NCI-H460 (cell line): ENCODE measurements at places on chromosomes 1 and 21.

GRCh38 chr1:42950116-42950481, 8.6 kb downstream of the SLC2A1 start:
- DNase-seq = no peak

DNA sequence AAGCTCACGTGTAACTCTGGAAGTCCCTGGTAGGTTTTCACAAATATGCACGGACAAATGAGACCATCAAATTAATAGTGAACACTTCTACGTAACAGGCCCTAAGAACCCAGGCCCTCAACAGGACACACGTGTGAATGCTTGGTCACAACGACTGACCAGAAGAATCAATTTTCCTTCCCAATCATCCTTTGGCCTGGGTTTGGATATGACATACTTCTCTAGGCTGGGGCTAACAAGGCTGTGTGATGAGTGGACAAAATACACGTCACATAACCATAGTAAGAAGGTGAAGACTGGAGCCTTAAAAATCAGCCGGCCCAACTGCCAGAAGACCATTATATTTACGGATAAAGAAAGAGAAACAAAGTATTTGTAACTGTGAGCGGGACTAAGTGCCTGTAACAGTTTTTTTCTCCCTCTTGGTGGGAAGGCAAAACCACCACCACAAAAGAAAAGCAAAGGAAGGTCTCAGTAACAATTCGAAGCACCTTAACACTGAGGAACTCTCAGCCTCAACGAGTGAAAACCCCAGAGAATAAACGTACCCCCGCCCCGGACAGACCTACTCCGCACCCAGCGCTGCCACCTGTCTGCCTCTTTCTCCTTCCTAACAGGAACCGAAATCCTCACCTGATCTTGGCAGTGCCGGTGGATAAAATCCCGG, 450 bp downstream of the SDE2 start:
- peak; percentile 17 for DNase-seq

DNA sequence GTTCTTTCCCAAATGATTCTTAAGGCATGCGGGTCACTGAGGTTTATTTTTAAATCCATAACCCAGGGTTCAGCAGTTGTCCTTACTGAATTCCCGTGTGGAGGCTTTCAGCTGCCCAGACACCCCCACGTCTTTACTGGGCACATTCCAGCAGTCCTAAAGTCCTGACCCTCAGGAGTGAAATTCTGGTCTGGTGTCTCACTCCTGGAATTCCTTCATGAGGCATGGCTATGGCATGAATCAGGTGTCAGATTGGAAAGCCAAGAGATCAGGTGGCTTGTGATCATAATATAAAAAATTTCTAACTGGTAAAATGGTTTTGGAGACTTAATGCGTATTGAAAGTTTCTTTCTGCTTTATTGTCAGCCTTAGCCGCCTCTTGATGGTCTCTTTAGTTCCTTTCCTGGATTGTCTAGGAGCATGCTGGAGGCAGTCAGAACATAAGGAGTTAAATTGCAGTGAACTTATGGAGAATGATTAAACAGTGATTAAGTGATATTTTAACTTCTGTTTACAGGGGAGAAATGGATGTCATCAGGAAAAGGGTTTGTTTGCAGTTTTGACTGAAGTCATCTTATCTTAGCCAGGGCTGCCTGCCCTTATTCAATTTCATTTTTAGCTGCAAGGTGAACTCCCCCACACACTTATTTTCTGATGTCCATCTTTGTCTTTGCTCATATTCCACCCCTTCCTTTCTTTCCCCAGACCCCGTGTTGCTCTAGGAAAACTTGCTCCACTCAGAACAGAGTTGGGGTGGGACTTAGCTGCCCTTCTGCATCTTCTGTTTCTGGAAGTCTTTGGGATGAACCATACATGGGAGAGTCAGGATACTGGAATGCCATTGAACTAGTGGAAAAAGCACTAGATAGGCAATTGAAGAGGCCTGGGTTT, 25.7 kb upstream of the MACF1 start:
- DNase-seq = no peak

DNA sequence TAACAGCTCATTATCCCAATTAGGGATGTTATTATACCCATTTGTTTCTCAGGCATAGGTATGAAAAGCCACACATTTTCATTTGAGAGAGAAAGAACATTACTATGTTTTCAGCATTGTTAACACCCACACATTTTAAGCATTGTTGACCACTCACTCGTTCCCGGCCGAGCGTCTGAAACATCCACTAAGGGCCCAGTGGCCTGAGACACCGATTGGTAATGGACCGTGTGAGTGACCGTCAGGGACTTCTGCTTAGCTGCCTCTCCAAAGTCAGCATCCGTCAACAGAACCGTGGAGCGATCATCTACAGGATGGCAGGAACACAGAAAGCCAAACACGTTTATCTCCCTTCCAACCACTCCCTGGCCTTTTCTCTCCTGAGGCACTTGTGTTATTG, 184.6 kb downstream of the PCP4 start:
- DNase-seq = no peak

DNA sequence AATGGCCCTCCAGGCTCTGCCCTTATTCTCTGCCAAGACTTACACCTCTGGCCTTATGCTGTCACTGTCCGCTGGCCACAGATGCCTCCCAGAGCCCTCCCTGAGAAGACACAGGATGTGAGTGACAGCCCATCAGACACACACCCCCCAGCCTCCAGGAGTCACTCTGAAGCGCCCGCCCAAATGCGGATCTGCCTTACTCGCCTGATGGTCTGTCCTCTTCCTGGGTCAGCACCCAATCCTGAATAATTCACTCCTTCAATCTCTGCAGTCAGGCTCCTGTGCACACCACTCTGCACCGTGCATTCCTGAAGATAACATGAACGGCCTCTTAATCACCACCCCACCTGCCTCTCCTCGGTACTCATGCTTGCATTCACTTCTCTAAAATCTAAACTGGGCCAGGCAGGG, 14.7 kb downstream of the CLSTN1 start:
- no peak for DNase-seq

DNA sequence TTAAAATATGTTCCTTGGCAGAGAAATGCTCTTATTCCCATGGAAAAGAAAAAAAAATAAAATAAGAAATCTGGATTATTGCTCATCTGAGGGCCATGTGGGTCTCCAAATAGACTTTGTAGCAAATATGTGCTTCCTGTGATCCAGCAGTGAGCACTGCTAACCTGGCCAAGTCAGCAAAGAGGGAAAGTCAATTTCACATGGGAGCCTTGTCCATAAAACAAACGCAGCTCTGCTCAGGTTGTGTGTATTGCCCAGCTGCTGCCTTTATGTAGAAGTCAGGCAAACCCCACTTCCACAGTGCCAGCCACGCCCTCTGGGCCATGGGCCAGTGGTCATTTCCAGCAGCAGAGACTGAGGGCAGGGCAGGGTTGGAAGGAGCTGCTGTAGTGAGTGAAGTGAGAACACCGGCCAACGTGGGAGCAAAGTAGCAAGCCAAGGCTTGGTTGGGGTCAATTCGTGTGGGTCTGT, 174.3 kb downstream of the LYPLAL1 start:
- no peak for DNase-seq

DNA sequence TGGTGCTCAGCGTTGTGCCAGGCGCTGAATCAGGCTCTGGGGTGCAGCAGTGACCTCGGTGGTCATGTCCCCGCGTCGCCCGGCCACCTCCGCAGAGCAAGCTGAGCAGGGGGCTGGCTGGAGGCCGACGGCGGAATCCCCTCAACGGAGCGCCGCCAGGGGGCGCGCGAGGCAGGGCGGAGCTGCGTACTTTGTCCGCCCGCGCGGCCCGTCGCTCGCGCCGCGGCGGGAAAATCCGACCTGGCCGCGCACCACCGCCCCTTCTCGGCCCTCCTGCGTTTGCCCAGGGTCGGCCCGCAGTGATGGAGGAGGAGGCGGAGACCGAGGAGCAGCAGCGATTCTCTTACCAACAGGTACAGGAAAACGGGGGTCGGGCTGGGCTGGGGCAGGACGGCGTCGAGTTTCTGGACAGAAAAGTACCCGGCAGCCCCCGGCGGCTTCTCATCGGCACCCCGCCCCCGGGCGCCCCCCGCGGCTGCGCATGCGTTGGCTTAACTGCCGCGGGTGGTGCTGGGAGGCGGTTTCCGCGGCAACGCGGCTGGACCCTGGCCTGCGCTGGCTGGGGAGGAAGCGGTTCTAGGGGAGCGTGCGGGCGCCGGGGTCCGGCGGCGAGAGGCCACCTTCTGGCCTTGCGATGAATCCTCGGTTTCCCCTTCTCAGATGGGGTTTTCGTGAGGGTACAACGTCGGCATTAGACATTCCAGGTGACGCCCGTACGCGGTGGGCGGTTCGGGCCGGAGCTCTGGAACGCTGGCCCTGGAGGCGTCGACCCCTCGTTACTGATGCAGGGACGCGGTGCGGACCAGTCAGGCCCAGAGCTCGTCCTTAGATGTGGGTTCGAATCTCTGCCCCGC, at the start of gene CENPS:
Gene CENPS, plus strand, starts transcription at position 218 of the 854 bp plus-strand sequence. Its CDS starts 85 bp downstream, at position 303.
- peak; percentile 75 for DNase-seq

DNA sequence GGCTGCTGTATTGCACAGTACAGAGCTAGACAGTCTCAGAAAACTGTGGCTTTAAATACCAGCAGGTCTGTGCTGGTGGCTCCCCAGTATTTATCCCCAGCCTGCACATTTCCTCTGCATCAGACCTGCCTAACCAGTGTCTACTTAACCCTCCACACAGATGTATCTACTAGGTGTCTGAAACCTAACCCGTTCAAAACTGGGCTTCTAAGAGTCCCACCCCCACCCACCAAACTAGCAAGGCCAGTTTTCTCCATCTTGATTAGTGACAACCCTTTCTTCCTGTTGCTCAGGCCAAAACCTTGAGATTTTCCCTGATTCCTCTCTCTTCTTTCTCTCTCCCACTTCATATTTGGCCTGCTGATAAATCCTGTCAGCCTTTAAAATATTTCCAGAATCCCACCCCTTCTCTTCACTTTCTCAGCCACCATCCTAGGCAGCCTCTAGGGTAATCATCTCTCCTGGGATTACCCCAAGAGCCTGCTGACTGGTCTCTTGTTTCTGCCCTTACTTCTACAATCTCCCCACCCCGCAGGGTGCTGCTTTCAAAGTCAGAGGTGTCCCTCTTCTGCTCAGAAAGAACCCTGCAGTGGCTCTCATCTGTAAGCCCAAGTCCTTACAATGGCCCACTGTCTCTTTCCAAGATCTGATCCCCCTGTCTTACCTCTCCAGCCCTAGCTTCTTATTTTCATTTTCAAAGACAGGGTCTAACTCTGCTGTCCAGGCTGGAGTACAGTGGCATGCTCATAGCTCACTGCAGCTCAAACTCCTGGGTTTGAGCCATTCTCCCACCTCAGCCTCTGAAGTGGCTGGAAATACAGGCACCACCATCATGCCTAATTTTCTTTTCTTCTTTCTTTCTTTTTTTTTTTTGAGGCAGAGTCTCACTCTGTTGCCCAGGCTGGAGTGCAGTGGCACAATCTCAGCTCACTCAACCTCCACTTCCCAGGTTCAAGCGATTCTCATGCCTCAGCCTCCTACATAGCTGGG, 45.2 kb downstream of the H3-3A start:
- no peak for DNase-seq

DNA sequence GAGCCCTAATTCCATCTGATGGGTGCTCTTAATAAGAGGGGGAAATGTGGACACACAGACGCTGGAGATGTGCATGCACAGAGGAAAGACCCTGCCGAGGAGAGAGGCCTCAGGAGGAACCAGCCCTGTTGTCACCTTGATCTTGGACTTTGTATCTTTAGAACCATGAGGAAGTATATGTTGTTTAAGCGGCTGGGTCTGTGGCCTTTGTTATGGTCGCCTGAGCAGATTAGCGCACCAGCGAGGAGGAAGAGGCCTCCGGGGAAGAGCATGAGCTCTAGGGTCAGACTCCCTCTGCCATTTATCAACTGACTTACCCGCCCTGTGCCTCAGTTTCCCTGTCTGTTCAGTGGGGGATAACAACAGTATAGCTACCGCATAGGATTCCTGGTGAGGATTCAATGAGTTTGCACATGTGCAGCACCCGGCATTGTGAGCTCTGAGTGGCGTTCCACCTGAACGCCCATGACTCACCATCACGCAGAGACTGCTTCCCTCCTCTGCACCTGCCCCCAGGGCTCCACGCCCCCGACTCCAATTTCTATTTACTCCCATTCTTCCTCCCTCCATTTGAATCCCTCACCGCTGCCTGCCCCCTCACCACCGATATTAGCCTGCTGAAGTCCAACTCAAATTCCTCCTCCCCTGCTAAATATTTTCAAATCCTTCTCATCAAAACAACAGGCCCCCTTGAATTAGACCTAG, 67.2 kb downstream of the ATP5PO start:
- DNase-seq = no peak

- no peak for DNase-seq
Measured at GRCh38 chr1:179129702-179130473, 48.0 kb downstream of the TOR3A start.

GRCh38 chr1:62196086-62196690, 1.5 kb downstream of the L1TD1 start:
- no peak for DNase-seq

DNA sequence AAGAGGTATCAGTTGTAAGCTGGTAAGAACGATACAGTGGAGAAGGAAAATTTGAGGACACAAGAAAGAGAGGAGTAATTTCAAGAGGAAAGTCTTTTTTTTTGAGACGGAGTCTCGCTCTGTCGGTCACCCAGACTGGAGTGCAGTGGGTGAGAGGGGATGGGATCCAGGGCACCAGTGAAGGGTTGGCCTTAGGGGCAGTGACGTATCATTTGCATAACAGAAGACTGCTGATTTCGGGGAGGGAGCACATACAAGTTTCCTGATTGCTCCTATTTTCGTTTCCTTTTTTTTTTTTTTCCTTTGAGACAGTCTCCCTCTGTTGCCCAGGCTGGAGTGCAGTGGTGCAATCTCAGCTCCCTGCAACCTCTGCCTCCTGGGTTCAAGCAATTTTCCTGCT, 4.2 kb downstream of the S100A13 start:
- no peak for DNase-seq

- no peak for DNase-seq
Measured at GRCh38 chr1:93111561-93111960, 32.5 kb downstream of the MTF2 start.

DNA sequence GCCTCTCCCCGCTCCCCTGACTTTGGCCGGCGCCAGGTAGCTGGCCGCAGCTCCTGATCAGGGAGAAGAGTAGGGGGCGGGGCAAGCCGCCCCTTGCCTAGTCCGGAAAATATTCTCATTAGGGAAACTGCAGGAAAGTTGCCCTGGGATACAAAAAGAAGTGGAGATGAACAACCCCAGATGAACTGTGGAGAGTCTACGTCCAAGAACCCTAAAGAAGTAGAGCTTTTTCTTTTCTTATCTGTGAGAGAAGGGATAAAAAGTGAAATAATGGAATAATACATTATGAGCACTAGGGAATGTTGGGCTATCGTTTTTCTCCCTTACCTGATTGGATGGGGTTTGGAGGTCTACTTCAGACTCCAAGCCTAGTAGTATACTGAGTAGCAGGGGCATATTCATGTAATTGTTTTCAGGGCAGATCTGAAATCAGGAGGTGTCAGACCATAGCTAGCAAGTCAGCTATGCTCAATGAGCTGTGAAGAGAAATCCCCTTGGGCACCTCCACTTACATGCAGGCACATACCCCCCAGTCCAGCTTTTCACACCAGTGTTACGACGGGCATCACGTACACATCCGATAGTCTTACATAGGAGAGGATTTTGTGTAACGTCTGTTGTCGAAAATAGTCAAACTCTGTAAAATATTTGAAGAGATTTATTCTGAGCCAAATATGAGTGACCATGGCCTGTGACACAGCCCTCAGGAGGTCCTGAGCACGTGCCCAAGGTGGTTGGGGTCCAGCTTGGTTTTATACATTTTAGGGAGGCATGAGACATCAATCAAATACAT, 1.7 kb upstream of the DUSP10 start:
- no peak for DNase-seq

GRCh38 chr1:182065126-182065845, 3.8 kb upstream of the ZNF648 start:
- no peak for DNase-seq

- DNase-seq = no peak
Measured at GRCh38 chr21:24903994-24904635, 703.2 kb downstream of the MRPL39 start.

- DNase-seq = no peak
Measured at GRCh38 chr1:206609229-206609991, 2.9 kb downstream of the EIF2D start.
